ENCODE measurements at places on chromosomes 2 and 18.

- no peak for DNase-seq
These were observed 97.4 kb upstream of the DNAJC10 start for GRCh38 chr2:182618672-182619079.

DNA sequence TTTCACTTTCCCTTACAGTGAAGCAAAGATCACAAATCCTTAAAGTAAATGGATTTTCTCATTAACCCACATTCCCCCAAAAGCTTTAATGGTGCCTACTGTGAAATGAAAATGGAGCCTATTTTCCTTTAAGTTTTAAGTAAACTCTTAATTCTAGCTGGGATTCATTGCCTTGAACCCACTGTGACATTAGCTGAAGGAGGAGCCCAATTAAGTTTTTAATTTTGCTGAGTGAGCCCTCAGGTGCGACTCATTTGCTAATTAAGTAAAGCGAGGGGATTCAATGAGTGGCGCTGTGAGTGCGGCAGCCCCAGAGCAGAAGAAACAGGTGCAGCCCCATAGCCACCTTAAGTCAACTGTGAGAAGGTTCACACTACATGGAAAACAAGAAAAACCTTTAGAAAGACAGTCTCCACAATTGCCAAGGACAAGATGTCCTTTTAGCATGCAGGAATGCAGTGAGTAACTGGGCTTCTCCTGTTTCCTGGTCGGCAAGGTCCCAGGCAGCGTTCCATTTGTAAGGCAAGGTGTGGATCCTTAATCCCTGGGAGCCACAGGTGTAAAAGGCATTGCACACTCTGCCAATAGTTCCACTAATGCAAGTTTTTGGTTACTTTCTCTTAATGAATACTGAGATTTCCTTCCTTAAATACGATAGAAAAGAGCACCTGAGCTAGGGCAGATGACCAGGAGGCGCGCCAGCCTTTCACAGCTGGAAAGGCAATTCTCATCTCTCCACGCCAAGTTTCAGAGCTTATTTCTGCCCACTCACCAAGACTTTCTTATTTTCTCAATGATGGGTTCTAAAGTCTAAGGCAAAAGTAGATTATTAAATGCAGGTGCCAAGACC lies 87.7 kb downstream of the TMEM18 start:
- DNase-seq = no peak

DNA sequence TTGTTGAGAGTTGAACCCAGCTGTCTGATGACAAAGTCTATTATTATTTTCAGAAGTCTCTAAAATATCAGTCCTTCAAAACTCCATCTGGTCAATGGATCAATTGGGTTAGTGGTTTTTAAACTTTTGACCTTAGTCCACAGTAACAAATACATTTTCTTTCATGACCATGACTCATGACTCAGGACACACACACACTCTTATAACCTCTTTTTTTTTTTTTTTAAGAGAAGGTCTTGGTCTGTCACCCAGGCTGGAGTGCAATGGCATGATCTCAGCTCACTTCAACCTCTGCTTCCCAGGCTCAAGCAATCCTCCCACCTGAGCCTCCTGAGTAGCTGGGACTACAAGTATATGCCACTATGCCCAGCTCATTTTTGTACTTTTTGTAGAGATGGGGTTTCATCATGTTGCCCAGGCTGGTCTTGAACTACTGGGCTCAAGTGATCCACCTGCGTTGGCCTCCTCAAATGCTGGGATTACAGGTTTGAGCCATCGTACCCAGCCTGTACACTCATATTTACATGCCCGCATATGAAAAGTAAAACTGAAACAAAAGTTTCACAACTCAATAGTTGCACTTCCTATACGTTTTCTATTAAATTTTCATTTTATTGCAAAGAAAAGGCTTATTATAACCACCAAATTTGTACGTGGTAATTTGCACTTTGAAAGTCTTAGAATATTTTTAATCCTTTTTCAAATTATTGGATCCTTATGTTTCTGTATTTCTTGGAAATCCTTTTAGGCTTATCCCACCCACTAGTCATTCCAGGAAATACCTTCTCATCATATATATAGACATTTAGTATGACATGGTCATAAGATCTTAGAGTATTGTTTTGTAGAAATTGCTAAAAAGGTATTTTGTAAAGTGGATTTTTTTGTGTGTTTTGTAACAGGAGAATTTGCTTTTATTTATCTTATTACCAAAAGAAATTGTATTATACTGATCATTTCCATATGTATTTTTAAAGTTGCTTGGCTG lies 199.0 kb downstream of the LPIN1 start:
- DNase-seq = no peak

DNA sequence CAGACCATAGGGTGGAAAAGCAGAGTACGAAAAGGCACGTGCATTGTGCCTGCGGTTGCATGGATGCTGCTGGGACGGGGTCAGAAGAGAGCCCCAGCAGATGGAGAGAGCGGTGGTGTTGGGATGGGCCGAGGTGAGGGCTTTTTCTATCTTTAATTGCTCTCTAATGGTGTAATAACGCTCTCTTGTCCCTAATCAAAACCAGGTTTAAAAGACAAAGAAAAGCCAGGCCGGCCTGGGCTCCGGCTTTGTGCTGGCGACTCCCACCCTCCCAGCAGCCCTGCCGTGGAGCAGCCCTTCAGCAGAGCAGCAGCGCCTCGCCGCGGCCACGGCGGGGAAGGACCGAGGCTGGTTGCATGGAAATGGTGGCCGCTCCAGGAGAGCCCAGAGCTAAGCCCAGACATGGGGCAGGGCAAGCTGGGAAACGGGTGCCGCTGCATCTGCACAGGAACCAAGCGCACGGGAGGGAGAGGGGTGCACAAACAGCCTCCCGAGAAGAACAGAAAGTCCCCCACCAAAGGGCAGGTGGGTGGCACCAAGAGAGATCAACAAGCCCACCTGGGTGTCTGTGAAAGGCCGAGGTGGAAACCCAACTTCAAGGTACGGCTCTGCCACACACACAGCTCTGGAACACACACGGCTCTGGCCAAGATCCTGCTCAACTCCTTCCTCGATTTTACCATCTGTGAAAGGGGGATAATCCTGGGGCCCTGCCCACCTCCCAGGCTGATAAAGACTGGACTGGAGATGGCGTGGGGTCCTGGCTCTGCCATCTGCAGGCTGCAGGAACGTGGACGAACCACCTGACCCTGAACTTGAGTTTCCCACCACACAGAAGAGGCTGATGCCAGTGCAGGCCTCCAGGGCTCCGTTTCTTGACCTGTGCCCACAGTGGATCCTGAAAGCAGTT lies 15.0 kb downstream of the HS1BP3 start:
- DNase-seq = no peak

DNA sequence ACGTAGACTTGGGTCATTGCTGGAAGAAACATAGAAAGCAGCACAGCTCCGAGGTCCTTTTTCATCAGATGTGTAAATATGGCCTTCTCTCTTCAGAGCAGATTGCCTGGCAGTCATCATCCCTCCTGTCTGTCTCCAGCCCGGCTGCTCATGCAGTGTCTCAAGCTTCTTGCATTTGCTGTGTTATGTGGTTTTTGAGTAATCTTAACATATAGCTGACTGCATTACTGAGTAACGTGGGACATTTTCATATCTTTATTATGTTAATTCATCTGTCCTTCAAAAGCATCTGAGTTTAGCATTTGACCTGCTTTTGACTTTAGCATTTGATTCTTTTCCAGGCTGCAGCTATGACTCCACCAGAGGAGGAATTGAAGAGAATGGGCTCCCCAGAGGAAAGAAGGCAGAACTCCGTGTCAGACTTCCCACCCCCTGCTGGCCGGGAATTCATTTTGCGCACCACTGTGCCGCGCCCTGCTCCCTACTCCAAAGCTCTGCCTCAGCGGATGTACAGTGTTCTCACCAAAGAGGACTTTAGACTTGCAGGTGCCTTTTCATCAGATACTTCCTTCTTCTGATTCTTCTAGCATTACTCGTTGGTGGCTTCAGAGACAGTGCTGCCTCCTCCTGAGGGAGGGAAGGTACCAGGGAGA lies 116.2 kb downstream of the RAB3GAP1 start:
- no peak for DNase-seq

- DNase-seq = no peak
These were observed 5.1 kb upstream of the STEAP3 start for GRCh38 chr2:119218478-119219064.

- no peak for DNase-seq
These were observed 631.8 kb upstream of the ID2 start for GRCh38 chr2:8049851-8050571.

GRCh38 chr2:121649149-121649595 lies at the start of gene CLASP1:
CLASP1 (minus strand) TSS chr2:121649462; CDS start chr2:121605895, 43,567 bp downstream.
- no peak for DNase-seq

DNA sequence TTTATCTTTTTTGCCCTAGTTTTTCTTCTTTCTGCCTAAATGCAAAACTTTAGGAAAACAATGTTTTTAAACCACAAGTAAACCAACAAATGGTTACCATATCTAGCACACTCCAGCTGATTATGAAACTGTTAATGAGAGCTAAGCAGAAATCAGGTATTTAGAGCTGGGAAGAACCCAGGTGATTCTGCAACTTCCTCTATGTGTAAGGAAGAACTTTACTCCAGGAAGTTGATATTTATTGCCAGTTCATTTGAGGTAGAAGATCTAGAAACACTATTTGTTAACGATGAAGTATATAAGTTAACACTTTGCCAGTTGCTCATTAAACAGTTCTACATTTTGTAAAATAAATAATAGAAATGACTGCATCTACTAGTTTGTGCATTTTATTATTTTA lies 409.7 kb downstream of the XIRP2 start:
- no peak for DNase-seq

DNA sequence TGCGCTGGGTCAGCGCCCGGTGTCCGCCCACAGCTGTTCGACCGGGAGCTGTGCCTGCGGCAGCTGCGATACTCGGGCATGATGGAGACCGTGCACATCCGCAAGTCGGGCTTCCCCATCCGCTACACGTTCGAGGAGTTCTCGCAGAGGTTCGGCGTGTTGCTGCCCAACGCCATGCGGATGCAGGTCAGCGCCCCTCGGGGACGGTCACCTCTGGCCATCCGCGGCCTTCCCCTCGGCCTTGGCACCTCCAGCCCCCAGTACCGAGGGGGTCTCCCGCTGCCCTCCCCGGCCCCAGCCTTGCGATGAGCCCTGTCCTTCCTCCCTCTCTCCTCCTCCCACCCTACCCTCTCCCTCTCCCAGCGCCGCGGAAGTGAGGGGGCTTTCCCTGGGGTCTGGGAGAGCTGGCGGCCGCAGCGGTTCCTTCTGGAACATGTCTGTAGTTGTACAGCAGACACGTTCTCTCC lies 53.2 kb upstream of the GPR17 start:
- no peak for DNase-seq

- DNase-seq = no peak
These were observed 363.7 kb upstream of the FSIP2 start for GRCh38 chr2:185374878-185375277.

DNA sequence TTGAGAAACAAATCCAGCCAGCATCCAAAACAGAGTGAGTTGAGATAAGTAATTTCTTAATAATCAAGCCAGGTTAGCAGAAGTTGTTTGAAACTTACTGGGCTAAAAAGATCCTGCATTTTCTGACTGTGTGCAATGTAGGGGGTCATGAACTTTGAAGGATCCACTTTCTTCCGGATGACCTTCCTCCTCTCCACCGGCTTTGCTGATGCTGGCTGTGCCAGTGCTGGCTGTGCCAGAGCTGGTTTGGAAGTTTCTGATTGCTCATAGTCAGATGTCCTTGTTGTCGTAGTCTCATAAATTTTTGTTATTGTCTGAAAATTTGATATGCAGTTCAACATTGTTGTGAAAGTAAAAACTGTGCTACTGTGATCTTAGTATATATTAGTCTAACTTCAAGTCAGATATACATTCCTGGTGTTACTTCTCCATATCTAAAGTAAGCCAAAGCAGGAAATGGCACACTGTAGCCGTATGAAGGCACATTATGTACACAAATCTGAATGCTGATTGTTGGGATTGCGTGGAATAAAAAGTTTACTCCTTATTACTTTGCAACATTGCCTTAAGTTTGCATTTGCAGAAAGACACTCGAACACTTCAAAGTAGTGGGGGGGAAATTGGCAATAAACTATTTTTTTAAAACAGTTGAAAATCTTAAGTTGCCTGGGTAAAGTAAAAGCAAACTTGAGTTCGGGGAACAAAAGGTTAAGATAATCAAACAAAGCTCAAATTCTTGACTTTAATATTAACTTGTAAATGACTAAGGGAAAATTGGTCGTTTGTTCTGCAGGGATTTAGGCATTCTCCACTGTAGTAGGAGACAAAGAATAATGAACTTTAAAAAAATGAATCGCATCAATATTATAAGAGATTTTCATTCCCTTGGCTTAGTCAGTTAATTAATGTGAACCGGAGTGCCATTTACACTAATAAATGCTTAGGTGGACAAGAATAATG lies 6.4 kb downstream of the NEB start:
- DNase-seq = no peak

GRCh38 chr2:200345975-200346374 lies 39.5 kb downstream of the SPATS2L start:
- no peak for DNase-seq

DNA sequence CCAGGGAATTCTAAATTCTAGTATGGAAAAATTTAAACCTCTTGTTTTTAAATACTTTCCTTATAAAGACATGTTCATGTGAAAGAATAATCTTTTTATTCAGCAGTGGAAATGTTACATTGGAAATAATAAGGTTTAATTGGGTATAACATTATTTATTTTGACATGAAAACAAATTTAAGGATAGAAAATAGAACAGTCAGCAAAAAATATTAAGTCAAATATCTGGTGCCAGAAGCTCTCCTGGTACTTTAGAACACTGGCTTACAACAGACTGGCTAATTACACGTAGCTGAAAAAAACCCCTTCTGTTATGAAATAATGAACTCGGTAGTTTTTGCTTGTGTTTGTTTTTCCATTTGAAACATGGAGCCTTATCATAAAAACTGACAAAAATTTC lies 447.9 kb downstream of the DSEL start:
- DNase-seq = no peak

DNA sequence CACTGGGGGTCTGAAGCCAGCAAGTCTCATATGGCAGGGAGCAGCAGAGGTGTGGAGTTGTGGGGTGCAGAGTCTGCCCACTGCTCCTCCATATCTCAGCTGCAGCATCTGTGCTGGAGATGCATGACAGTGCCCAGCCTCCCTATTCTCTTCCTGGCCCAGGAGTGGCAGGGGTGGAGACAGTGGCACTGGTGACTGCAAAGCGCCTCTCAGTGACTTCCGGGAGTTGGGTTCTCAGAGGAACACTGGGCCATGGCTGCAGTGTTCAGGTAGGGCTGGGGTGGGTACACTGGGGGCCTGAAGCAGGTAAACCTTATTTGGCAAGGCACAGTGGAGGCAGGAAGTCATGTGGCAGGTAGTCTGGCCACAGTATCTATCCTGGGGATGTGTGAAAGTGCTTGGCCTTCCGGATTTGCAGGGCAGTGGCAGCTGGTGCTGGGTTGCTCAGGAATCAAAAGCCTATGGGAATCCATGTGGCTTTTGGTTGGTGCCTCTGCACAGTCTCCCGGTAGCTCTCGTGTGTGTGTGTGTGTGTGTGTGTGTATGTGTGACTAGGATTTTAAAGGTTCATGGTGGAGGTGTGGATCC lies 60.3 kb upstream of the THUMPD2 start:
- DNase-seq = no peak

All from right renal cortex interstitium (tissue), 3 donors.